ENCODE measurements at places on chromosomes 3 and 15. TPM values are rescaled to one million over a fixed set of nuclear protein-coding genes. Genes with fewer than 3 reads are reported as not detected.

SPTBN5 gene
- total RNA-seq: 0.16 TPM

UBAP1L gene
- 0.16 TPM for total RNA-seq

FANCI gene
- 4.7 TPM for total RNA-seq

SYNPR gene
- total RNA-seq: not detected

IL16 gene
- 1.1 TPM for total RNA-seq

CKMT1B gene
- not detected for total RNA-seq

NTRK3 gene
- 2.3 TPM for total RNA-seq

FOXB1 gene
- not detected for total RNA-seq

LRRN1 gene
- total RNA-seq: not detected

GREM1 gene
- under 0.01 TPM for total RNA-seq

GNB5 gene
- 14.4 TPM for total RNA-seq

NEIL1 gene
- 4.0 TPM for total RNA-seq

GOLGA8S gene
- not detected for total RNA-seq

LMCD1 gene
- total RNA-seq: 81.0 TPM

GOLGA6L7 gene
- total RNA-seq: not detected

USP50 gene
- not detected for total RNA-seq

SLC28A1 gene
- total RNA-seq: not detected

FBLN2 gene
- total RNA-seq: 485 TPM

CLEC3B gene
- 203 TPM for total RNA-seq

CYP1A1 gene
- total RNA-seq: 2.1 TPM
